ENCODE measurements at places on chromosomes 7 and 10.

DNA sequence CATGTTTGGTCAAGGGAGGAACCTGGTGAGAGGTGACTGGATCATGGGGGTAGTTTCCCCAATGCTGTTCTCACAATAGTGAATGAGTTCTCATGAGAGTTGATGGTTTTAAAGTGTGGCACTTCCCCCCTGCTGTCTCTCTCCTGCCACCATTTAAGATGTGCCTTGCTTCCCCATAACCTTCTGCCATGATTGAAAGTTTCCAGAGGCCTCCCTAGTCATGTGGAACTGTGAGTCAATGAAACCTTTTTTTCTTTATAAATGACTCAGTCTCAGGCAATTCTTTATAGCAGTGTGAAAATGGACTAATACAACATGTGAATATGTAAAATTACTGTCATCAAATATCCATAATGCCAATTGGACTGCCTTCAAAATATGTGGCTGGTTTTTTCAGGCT is 165.5 kb upstream of the TARP start:
- no peak for DNase-seq

DNA sequence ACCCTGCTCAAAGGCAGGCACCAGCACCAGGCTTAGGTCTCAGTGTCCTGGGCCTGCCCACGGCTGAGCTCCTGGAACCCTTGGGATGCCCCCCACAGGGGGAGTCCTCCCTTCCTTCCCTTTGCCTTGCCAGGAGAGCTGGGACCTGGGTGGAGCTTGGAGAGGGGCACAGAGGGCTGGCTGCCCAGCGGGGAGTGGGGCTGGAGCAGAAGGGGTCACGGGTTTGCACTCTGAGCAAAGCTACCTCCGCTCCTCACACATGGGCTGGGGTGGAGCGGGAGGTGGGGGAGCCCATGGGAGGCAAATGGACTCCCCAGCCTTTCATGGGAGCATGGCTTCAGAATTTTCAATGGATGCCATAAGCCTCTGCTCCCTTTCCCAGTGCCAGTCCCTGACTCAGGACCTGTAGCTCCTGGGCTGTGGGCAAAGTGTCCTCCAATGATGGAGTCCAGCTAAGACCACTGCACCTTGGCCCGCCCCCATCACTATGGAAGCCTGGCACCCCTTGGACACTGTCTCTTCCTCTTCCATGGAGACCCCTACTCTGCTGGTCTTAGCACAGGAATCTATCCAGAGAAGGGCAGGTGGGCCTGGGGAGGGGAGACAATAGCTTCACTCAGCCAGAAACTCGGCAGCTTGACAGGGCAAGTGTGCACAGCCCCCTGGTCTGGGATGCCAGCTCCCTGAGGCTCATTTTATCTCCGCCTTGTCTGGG is 39.9 kb downstream of the LDB3 start:
- no peak for DNase-seq

DNA sequence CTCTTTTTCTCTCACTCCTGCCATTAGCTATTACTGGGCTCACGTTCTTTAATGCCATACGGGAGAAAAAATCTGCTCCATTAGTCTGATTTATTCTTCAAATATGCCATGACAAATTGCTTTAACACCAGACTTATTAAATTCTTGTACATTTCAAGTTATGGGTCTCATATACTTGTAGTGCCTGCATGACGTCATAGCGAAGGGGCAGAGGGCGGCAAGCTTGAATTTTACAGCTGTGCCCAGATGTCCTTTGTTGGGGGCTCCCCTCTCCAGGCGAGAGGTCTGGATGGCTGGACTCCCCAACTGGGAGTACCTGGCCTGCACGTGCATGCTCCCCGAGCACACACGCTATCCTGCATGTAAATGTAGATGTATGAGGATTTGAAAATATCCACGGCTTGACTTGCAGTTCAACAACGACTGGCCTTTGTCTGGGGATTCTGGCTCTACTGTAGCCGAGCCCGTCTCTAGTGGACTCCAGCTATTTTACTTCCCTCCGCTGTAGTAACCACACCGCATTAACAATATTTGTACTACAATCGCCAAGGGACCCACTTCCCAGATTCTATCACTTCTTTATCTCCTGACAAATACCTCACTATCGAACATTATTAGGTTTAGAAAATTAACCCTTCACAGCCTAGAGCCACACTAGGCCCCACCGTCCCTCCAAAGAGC is 79.5 kb downstream of the EBF3 start:
- DNase-seq: no peak

DNA sequence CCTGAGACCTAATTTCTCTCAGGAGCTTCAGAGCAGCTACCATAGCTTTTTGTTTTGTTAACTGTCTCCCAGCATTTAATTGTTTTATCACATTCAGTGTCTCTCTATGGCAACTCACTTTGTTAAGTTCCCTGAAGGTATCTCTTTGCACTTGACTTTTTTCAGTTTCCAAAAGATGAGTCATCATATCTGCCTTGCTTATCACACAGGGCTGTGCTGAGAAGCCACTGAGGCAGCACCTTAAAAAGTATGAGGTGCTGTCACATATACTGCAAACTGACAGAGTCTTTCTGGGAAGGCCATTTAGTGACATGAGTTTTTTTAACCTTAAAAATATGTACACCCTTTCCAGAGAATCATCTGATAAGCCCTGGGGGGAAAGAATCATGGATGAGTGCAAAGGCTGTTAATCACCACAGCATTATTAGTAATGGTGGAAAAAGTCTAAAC is 56.8 kb downstream of the PPP1R3C start:
- no peak for DNase-seq

DNA sequence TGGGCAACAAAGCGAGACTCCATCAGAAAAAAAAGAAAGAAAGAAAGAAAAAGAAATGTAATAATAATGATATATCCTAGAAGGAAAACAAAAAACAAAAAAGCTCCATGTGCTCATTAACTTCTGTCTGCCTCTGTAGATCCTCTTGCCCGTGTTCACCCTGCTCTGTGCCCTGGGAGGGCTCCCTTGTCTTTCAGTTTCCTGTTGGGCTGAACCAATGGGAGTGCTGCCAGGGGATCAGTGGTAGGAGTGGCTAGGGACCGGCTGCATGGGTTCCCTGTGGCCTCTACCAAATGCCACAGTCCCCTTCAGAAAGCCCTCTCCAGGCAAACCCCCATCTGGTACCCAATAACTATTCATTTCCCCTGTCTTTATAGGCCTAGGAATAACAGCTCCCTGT is 51.8 kb upstream of the PARD3 start:
- no peak for DNase-seq

DNA sequence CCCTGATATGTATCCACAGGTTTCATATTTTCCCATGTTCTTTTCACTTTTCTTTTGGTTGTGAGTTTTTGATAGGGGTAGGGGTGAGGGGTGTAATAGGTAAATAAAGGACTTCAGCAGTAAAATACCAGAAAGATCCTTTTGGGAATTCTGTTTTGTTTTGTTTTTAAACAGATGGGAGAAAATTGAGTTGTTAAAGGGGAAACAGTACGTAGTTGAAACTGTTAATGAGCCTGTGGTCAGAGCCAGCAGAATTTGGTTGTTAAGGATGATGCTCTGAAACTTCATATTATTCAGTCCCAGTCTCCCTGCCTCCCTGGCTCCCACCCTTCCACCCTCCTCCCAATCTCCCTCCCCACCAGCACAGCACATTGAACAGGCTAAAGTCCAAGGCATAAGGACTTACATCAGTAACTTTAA is 195.9 kb downstream of the CREB5 start:
- DNase-seq: no peak

- DNase-seq: no peak
Measured at GRCh38 chr10:11725912-11726311, 16.3 kb upstream of the ECHDC3 start.

DNA sequence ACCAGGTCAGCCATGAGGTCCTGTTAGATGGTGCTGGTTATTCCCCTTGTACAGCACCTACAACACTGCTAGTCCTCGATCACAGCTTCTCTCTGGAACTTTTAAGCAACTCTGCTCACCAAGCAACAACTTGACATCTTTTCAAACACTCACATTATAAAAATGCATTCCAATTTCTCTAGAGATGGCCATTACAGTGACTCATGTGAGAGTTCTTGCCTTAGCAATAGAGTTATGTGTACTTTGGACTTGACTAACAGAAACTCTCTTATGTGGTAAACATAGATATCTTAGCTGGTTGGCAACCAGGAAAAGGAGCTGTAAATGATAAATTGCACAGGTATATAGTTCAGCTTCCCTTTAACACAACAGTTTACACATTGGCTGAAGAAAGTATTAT is 122.2 kb downstream of the PDE1C start:
- DNase-seq: no peak

GRCh38 chr10:120041807-120042559 is 149.5 kb downstream of the SEC23IP start:
- DNase-seq: no peak

- no peak for DNase-seq
Measured at GRCh38 chr7:110311556-110311955, 779.4 kb upstream of the LRRN3 start.

DNA sequence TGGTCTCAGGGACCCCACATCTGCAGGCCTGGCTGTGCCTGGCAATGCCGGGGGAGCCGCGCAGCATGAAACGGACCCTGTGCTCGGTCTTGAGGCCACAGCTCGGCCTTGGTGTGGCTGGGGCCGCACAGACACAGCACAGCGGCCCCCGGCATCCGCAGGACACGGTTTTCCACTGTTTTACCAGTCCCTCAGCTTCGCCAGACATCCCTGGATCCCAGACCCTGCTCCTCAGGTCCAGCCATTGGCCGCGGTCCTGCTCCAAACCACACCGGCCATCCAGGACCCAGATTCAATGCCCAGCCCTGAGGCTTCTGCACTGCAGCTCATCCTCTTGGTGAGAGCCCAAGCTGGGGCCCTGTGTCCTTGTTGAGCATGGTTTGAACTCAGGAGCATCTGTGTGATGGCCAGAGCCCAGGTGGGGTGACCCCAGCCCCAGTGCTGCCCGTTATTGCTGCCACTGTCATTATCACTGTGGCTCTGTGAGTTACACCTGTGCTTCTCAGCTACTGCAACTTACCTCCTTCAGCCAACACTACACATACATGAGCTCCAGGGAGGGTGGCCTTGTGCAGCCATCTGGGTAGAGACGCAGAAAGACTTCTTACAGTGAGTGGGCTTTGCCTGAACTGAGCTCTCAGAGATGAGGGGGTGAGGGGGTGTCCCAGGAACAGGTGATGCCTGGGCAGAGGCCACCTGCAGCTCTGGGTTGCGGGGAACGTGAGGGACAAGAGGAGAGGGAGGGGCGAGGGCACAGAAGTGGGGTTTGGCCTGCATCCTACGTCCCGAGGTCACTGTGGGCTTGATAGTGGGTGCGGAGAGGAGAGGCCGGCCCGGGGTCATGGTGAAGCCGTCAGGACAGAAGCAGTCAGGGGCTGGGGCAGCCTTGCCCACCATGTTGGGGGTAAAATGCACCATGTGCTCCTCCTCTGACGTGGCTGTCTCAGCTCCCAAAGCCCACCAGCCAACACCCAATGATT is 567.6 kb downstream of the PTPRN2 start:
- DNase-seq: no peak

GRCh38 chr10:122877264-122877663 is 2.1 kb downstream of the FAM24B start:
- DNase-seq: no peak

DNA sequence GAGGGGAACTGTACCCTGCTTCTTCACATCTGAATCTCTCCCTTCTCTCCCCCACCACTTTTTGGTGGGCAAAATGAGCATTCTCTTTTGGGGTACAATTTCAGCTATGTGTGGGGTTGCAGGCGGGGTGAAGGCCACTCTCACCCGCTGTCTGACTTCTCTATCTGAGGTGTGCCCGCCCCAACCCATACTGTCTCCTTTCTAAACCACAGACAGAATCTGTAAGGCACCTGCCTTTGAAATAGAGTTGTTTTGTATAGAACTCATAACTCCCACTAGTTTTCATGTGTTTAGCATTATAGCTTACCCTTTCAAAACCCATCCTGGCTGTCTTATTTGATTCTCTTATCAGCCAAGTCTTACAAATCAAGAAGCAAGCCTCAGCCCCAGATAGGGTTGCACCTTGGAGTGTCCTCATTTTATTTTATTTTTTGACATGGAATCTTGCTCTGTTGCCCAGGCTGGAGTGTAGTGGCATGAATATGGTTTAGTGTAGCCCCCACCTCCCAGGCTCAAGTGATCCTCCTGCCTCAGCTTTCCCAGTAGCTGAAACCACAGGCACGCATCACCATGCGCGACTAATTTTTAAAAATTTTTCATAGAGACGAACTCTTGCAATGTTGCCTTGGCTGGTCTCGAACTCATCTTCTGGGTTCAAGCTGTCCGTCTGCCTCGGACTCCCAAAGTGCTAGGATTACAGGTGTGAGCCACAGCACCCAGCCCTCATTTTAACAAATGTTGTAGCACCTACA is 11.9 kb downstream of the TSPAN14 start:
- no peak for DNase-seq

- DNase-seq: no peak
Measured at GRCh38 chr10:22599636-22600228, 114.6 kb downstream of the PIP4K2A start.

- no peak for DNase-seq
Measured at GRCh38 chr7:41711283-41712064, 8.6 kb upstream of the INHBA start.

GRCh38 chr10:29734962-29735627 is 100.3 kb upstream of the SVIL start:
- DNase-seq: no peak

GRCh38 chr10:104268405-104268712 is 625 bp upstream of the GSTO2 start:
- DNase-seq: no peak

DNA sequence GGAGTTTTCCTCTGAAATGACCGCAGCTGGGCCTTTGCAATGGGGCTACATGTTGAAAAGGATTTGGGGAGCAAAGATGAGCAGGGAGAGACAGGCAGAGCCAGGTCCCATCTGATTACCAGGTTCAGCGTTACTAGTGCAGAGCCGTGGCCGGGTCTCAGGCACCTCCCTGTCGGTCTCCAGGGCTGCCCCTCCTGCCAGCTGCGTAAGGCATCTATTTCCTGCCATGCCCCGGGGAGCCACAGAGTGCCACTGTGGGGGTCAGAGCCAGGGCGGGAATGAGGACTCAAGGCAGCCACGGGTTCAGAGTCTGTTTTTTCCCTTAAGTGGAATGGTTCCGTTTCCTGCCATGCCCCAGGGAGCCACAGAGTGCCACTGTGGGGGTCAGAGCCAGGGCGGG is 382.6 kb upstream of the SHH start:
- DNase-seq: no peak

- no peak for DNase-seq
Measured at GRCh38 chr7:27169658-27170425, 4.3 kb downstream of the HOXA10 start.

GRCh38 chr10:15484128-15484527 is 113.0 kb upstream of the FAM171A1 start:
- DNase-seq: no peak

GRCh38 chr10:131196176-131196885 is 115.2 kb downstream of the TCERG1L start:
- no peak for DNase-seq

All from COLO829 (cell line).